Type B pancreatic cell (in vitro differentiated cells): ENCODE measurements at places on chromosomes 7 and 10.

- H3K27me3 ChIP-seq, result peaks cover 2% of the 10 kb centered on the region
- no peaks in the 10 kb centered on the region for H3K36me3 ChIP-seq
- H3K27ac ChIP-seq, result no peak overlapping the region
- no peak overlapping the region for H3K4me3 ChIP-seq
Observed at GRCh38 chr10:1961989-1962388, 224.7 kb upstream of the ADARB2 start.

DNA sequence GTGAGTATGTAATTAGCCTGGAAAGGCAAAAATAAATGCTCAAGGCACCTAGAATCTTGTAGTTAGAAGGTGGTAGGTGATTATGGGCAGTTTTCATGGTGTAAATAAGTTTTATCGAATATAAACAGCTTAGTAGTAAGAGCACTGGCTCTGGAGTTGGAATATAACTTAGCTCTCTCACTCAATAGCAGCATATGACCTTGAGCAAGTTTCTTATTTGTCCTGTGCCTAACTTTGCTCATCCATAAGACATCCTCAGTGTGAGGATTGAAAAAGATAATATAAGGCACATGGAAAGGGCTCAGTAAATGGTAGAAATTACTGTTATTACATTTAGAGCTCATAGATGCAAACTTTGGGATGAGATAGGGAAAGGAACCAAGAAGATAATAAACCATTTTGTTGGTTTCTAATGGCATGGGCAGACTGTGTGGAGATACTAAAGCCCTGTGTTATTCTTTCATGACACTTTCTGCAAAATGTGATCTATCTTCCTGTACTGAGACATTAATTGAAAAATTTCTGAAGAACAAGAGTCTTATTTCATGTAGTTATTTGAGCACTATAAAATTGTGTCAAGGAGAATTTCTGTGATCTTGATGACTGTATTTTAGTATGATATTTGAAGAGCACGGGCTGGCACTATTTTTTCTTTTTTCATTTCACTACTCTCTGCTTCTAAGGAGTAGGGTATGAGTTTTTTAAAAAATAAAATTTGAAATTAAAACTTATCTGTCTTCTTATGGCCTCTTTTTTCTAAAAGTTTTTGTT lies 3.1 kb downstream of the SLK start:
- H3K27me3 ChIP-seq, result no peaks in the 10 kb centered on the region
- peaks cover 21% of the 10 kb centered on the region for H3K4me1 ChIP-seq

DNA sequence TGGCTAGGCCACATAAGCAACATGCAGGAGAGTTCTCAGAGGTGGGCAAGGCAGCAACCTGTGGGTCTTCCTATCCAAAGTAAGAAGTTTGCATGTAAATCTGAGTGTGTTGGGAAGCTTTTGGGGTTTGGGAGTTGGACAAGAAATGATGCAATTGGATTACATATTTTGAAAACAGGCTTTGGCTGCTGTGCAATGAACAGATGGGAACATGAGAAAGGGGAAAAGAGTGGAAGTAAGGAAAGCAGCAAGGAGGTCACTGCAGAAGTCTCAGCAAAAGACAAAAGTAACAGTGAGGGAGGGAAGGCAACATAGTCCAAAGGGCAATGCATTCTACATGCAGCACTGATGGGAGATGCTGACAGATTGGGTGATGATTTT lies 61.1 kb upstream of the C10orf90 start:
- H3K4me3 ChIP-seq, result no peak overlapping the region
- no peaks in the 10 kb centered on the region for H3K36me3 ChIP-seq
- no peak for DNase-seq
- no peak overlapping the region for H3K27ac ChIP-seq

- H3K27ac ChIP-seq, result peak overlapping the region; percentile 75
- no peak for DNase-seq
- peak overlapping the region; percentile 48 for H3K4me3 ChIP-seq
- no peaks in the 10 kb centered on the region for H3K36me3 ChIP-seq
- H3K27me3 ChIP-seq, result no peaks in the 10 kb centered on the region
Observed at GRCh38 chr10:30528429-30528786, 94.4 kb downstream of the MAP3K8 start.

DNA sequence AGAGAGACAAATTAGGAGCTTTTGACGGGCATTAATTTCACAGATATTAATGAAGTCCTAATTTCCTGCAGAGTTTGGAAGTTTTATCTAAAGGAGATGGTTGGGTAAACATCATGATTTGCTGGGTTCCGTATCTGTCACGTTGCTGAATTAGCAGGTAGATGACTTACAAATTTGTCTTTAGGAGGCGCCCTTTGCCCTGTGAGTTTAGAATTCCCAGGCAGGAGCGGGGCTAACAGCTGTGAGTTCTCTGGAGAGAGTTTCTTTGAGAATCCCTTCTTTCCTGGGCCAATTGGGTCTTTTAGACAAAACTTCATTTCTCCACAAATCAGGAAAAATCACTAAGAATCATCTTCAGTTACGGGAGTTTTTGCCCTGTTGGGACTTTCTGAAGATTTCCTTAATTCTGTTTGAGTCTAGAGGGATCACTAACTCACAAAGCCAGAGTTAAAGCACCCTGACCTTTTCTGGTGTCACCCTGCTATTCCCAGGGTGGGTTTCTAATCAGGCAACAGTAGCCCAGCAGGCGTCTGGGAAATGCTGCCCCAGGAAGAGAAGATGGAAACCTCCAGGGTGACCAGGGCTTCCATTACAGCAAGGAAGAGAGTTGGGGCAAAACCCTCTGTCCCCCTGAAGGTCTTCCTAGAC lies 63.7 kb downstream of the PRKCQ start:
- no peak overlapping the region for H3K27ac ChIP-seq
- no peaks in the 10 kb centered on the region for H3K4me1 ChIP-seq
- H3K4me3 ChIP-seq, result no peak overlapping the region
- DNase-seq, result no peak
- H3K27me3 ChIP-seq, result peaks cover 16% of the 10 kb centered on the region
